ENCODE measurements at places on chromosomes 11 and 22. TPM values are rescaled to one million over a fixed set of nuclear protein-coding genes. Genes with fewer than 3 reads are reported as not detected.

- DNase-seq, result no peak
Measured at GRCh38 chr22:35258191-35258988, 1.1 kb downstream of the HMGXB4 start.

Gene NXPE4
- total RNA-seq, result not detected

DNA sequence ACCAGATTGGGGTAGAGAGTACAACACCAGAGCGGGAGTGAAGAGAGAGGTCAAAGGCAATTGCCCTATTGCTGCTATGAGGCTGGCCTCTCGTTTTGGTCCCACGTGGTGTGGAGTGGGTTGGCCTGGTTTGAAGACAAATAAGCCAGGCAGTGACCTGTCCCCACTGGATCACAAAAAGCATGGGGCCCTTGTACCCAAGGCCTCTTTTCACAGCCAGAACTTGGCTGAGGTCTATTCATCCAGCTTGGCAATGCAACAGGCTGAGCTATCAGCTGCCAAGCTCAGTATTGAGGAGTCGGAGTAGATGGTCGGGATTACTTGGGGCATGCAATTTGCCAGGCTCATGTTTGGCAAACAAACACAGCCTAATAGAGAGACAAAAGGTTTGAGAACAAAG lies 19.2 kb upstream of the GALNT18 start:
- no peak for DNase-seq

- DNase-seq, result peak; percentile 84
Measured at GRCh38 chr11:35419184-35419829, at the start of gene SLC1A2. SLC1A2 (minus strand) TSS chr11:35419558; CDS start chr11:35418966, 592 bp downstream.

GRCh38 chr11:101128571-101129202 lies 926 bp downstream of the PGR start:
- peak; percentile 67 for DNase-seq

Gene GAB4
- not detected for total RNA-seq

Gene PANX2
- total RNA-seq, result 0.23 TPM

- no peak for DNase-seq
Measured at GRCh38 chr22:49155770-49156580, 671.7 kb downstream of the BRD1 start.

Gene RAG1
- total RNA-seq, result 0.28 TPM

Data from posterior vena cava (tissue), 2 donors.